Mesothelial cell of epicardium (in vitro differentiated cells): ENCODE measurements at places on chromosomes 5 and 9. TPM values are rescaled to one million over a fixed set of nuclear protein-coding genes. Genes with fewer than 3 reads are reported as not detected.

GRCh38 chr5:172005708-172006320 is 624 bp downstream of the FBXW11 start:
- DNase-seq: no peak

Gene SOWAHA
- 0.52 to 0.67 TPM (median 0.64 TPM) in 3 replicates for total RNA-seq

DNA sequence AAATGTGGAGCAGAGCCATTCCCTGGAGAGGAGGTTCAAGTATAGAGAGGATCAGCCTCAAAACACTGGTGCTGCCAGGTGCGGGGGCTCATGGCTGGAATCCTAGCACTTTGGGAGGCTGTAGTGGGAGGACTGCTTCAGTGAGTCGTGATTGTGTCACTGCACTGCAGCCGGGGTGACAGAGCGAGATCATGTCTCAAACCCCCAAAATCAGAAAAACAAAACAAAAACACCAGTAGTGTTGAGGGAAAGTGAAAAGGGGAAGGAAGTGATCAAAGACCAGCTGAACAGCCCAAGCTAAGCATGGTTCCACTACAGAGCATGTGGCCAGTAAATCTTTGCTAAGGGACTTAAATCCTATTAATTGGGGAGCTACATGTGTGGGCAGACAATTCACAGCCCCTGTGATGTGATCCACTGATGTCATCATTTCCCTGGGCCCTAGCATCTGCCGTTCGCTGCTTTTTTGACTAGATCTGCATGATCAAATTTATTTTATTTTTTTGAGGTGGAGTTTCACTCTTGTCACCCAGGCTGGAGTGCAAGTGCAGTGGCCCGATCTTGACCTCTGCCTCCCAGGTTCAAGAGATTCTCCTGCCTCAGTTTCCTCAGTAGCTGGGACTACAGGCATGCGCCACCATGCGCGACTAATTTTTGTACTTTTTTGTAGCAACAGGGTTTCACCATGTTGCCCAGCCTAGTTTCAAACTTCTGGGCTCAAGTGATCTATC is 2.7 kb upstream of the PCBD2 start:
- DNase-seq: no peak

GRCh38 chr5:149960272-149961185 is at the start of gene SLC26A2:
Gene SLC26A2 (plus strand): TSS chr5:149960758. CDS start chr5:149977653, 16,895 bp downstream.
- peak; percentile 90 for DNase-seq

DNA sequence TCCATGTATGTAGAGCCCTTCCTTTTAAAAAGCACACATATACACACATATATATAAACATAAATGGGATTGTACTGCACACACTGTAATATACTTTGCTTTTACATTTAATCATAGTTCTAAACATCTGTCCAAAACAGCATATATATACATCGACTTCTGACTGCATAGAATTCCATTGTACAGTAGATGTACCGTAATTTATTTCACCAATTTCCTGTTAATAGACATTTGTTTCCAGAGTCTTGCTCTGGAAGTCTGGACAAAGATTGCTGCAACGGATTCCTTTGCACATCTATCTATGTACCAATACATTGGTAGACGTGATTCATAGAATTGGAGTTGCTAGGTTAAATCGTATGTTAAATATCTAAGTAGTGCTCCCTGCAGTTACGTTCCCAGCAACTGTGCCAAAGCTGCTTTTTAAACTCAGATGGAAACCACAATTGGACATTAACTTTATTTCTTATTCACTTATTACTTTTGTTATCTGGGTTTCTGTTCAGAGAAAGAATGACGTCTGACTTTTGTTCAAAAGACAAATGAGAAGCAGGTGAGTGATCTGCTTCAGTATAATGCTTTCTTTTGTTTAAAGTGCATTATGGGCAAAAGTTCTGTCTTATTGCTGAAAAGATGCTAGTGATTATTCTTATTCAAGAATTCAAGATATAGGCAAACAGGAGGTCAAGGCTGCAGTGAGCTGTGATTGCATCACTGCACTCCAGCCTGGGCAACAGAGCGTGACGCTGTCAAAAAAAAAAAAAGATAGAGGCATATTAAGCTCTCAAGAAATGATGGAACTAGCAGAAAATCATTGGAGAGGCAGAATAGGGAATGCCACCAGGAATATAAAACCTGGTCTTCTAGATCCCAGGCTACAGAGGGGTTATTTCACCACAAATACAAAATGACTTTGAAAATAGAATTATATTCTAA is 138.2 kb downstream of the FGF1 start:
- DNase-seq: no peak

Gene SLC6A19
- total RNA-seq: not detected in 3 replicates

Gene CARD9
- 3.6 to 4.9 TPM (median 4.0 TPM) in 3 replicates for total RNA-seq

Gene TMEM174
- not detected in 3 replicates for total RNA-seq

- no peak for DNase-seq
These were observed 351.1 kb upstream of the DAB2 start for GRCh38 chr5:39775797-39776365.

Gene OR2K2
- not detected in 3 replicates for total RNA-seq

- DNase-seq: no peak
These were observed 824 bp downstream of the TMEM245 start for GRCh38 chr9:109118808-109119438.

DNA sequence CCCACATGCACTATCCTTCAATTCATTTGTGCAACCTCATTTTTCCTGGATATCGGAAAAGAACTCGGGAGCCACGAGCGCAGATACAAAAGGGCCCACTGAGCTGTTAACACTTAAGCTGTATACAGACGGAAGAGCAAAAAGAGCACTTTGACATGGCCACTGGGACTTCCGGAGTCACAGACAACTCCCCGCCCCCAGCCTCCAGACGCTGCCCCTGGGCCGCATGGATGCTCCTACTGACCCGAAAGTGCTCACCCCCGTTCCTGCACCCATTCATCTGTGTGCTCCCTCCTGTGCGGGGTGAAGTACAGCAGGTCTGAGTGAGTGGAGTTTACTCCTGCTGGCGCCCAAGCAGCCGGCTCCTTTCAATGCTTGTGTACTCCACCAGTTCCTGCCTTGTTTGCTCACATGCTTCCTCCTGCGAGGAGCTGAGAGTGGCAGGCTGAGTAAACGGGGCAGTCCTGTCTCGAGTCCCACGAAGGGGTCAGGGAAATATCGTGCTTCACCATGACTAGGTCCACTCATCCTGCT is 901.0 kb upstream of the CTNND2 start:
- DNase-seq: no peak

- no peak for DNase-seq
These were observed 215.8 kb upstream of the CYLC2 start for GRCh38 chr9:102779356-102779755.

DNA sequence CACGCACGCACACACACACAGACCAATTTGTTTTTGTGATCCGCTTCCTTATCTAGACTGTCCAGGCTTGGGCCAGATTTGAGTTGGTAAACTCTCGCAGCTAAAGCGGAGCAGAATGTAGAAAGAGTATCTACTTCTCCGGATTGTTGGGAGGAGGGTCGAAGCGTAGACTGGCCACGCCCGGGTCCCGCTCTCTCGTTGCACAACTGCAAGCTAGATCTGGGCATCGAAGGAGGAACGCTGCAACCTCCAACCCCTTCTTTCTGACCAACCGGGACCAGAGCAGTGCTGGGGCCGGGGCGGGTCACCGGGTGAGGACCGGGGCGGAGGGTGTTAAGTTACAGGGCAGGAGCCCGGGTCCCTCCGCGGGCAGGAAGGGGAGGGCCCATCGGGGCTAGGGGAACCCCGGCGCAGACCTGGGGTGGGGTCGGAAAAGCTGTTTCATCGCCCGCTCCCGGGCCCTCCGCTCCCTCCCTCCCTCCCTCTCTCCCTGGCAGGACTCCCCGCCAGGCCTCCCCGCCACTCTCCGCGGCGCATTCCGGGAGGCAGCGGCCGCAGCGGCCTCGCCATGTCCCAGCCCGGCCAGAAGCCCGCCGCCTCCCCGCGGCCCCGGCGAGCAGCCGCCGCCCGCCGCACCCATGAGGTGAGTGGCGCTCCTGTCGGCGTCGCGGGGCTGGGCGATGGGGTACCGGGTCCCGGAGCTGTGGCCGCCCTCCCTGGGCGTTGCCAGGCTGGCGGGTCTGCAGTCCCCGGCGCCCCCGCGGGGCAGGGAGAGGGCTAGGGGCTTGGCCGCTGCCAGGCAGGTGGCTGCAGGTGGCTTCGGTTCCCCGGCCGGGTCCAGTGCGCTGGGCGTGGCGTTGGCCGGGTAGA is at the start of gene CAST:
Gene CAST, plus strand, starts transcription at position 522 of the 870 bp plus-strand sequence. Its CDS starts 47 bp downstream, at position 569.
- DNase-seq: peak; percentile 63

DNA sequence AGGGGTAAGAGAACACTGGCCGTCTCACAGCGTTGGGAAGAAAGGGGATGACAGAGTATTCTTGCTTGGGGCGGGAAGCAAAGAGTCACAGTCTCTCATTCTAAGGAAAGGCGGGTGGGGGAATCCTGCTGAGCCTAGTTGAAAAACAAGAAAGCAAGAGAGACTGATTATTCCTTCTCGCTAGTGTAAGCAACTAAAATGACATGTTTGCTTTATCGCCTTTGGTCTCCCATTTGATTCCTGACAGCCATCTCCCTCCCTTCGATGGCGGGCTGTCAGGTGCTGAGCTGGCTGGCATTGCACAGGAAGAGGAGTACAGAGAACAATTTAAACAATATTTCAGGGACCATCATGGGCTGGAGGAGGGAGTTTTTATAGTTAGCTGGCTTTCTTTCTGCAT is 331.3 kb downstream of the ASTN2 start:
- no peak for DNase-seq

- DNase-seq: no peak
These were observed 571.2 kb upstream of the WWC1 start for GRCh38 chr5:167720259-167720658.

Gene MTREX
- 75.2 to 78.7 TPM (median 78.6 TPM) in 3 replicates for total RNA-seq

Gene MZB1
- 0.20 TPM in 1 of 3 replicates, not detected in the others for total RNA-seq

- DNase-seq: no peak
These were observed 167.9 kb upstream of the PAPPA start for GRCh38 chr9:115985657-115986056.

Gene TXNDC8
- total RNA-seq: not detected in 3 replicates

Gene GTF2H2
- 29.5 to 31.8 TPM (median 30.1 TPM) in 3 replicates for total RNA-seq

- DNase-seq: no peak
These were observed 175.8 kb upstream of the FSTL4 start for GRCh38 chr5:133788121-133788520.

GRCh38 chr9:93043122-93043521 is 15.4 kb upstream of the SUSD3 start:
- no peak for DNase-seq

Gene POU5F2
- 1.7 to 1.9 TPM (median 1.7 TPM) in 3 replicates for total RNA-seq

- no peak for DNase-seq
These were observed 17.2 kb upstream of the FCN2 start for GRCh38 chr9:134863306-134863902.

DNA sequence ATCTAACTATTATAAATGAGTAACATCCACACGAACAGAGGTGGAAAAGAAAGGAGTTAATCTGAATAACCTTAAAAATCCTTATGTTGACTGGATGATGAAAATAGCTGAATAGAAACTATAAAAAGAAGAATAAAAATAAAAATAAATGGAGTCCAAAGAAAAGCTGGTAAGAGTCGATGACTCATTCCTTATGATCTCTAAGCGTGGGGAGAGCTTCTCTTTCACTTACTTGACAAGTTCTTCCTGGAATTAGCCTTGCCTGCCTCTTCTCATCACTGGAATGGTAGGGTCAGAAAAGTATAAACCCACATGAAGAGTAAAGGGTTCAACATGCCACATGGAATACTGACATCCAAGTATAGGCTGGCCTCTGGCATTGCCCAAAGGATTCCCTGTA is 477.0 kb upstream of the RGMB start:
- DNase-seq: no peak

Gene CIZ1
- total RNA-seq: 152 to 157 TPM (median 155 TPM) in 3 replicates

- no peak for DNase-seq
These were observed 152.2 kb upstream of the OTULINL start for GRCh38 chr5:14429101-14430050.

DNA sequence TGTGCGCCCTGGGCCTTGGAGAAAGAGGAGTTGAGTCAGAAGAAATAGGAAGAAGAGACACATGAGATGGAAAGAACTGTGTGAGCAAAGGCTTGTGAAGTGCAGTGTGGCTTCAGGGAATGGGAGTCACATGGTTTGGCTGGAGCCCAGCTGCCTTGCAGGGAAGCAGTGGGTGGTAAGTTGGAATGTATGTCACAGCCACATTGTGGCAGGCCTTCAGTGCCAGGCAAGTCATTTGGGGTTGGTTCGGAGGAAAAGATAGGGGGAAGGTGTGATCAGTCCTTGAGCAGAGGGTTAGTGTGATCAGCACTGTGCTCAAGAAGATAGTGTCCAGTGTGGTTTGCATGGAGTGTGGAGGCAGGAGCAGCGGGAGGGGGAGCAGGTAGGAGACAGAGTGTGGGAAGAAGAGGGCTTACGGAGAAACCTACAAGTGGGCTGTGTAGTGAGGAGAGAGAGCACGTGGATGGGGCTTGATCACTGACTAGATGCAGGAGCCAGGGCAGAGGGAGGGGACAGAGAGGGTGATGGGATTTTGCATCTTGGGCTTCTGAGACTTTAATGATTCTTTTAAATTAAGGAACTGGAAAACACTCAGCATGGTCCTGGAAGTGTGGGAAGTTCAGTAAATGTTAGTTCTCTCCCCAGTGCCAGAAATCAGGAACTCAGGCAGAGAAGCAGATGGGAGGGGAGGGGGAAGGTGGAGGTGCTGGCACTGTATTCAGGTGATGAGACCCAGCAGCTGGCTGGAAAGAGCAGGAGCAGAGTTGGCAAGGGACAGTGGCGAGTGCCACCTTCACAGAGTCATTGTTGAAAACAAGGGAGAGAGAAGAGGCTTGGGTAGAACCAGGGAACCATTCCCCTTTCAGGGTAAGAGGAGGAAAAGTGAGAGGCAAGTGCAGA is 46.6 kb downstream of the ARHGAP26 start:
- no peak for DNase-seq

DNA sequence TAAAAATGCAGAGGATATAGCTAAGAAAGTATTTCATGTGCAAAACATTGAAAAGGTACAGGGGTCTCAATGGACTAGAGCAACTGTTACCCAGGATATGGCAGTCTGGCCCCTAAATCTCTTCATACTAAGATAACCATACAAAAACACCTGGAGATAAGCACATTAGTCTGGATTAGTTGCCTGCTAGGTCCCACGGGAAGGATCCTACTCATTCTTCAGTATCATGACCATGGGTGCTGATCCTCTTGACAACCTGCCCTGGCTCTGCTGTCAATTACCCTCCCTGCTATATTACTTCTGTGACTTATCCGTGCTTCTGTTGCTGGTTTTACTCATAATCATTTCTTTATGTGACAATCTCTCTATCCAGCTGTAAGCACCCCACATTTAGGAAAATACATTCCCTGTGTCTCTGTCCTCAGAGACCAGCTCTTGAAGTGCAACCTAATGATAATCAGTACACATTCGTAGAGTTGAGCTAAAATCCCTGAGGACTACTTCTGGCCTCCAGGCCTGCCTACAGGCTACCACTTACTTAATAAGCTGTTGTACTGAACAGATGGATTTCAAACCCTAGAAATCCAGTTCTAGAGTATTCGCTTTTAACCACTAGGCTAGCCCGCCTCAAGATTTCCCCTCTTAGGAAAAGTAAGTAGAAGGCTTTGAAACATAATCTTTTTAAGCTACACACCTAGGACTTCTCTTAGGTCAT is 190.5 kb upstream of the OR13F1 start:
- no peak for DNase-seq
